Amniotic stem cell (primary cell): ENCODE measurements at places on chromosomes 16 and 17.
A peak's percentile ranks its signal among the peaks of the same experiment; 100 is the strongest.

DNA sequence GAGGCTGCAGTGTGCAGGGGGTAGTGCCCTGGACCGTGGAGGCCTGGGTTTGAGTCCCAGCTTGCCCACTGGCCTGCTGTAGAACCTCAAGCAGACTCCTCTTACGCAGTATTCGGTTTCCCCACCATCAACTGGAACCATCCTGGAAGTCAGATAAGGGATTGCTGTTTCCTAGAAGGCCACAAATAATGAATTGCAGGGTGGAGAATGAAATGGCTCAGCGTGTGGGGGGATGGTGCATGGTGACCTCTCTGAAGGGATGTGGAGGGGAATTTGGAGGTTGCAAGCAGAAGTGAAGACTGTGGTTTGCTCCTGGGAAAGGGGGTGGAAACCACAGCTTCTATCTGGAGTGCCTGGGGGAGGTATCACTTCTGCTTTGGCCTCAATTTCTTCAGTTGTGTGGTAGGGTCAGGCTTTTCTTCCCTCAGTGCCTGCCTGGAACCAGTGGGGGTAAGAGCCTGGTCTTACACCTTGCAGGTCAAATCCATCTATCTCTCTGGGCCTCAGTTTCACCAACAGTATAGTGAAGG, 1.7 kb downstream of the ADGRG5 start:
- no peak for DNase-seq

- no peak for DNase-seq
These were observed 2.6 kb downstream of the GPR179 start for GRCh38 chr17:38341035-38341721.

GRCh38 chr16:15946257-15947044, 3.0 kb upstream of the ABCC1 start:
- no peak for DNase-seq

DNA sequence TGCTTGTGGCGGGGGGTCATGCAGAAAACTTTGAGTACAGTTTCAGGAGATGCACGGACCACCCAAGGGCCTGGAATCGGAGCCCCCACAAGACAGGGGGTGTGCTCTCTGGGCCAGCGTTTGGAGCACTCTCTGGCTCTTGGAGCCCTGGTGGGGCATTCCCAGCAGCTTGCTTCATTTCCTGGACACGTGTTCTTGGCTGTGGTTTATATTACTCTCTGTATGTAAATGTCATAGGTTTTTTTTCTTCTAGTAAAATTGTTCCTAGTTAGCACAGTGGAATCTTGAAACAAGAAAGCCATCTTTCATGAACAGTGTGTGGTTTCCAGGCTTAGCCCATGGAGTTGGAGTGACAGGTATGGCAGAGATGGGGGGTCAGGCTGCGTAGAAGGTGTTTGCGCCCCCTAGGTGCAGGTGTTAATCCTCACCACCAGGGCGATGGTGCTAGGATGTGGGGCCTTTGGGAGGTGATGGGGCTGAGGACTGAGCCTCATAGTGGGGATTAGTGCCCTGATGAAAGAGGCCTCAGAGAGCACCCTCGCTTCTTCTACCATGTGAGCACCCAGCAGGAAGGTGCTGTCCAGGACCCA, 79.8 kb downstream of the JPH3 start:
- DNase-seq, result peak; percentile 45

GRCh38 chr17:79042421-79043190, 18.6 kb downstream of the C1QTNF1 start:
- no peak for DNase-seq

DNA sequence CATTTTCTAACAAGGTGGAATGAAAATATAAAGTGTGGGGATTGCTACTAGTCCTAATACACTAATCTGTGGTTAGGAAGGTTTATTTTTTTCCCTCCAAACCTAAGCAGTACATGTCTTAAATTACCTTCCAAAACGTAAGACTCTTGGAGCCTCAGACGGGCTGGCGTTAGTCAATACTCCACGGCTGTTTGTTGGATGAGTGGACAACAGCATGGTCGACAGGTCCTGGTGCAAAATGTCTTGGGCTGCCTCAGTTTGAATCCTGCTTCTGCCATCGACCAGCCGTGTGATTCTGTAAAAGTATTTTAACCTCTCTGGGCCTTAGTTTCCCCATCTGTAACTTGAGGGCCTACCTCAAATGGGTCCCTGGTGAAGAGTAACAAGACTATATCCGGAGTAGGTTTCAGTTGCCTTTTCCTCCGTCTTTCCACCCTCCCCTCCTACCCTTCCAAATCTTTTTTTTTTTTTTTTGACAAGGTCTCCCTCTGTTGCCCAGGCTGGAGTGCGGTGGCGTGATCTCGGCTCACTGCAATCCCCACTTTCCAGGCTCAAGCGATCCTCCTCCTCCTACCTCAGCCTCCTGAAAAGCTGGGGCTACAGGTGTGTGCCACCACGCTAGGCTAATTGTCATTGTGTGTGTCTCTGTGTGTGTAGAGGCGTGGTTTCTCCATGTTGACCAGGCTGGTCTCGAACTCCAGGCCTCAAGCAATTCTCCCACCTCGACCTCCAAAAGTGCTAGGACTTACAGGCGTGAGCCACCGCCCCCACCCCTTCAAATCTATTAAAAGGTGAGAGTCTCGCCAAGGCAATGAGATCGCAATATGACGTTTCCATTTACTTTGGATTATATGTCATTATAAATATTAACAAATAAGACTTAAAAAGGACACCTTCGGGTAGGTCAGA, 5.8 kb downstream of the SCGB1C2 start:
- DNase-seq, result no peak

GRCh38 chr16:31000671-31001382, 9.6 kb downstream of the STX1B start:
- DNase-seq, result no peak

DNA sequence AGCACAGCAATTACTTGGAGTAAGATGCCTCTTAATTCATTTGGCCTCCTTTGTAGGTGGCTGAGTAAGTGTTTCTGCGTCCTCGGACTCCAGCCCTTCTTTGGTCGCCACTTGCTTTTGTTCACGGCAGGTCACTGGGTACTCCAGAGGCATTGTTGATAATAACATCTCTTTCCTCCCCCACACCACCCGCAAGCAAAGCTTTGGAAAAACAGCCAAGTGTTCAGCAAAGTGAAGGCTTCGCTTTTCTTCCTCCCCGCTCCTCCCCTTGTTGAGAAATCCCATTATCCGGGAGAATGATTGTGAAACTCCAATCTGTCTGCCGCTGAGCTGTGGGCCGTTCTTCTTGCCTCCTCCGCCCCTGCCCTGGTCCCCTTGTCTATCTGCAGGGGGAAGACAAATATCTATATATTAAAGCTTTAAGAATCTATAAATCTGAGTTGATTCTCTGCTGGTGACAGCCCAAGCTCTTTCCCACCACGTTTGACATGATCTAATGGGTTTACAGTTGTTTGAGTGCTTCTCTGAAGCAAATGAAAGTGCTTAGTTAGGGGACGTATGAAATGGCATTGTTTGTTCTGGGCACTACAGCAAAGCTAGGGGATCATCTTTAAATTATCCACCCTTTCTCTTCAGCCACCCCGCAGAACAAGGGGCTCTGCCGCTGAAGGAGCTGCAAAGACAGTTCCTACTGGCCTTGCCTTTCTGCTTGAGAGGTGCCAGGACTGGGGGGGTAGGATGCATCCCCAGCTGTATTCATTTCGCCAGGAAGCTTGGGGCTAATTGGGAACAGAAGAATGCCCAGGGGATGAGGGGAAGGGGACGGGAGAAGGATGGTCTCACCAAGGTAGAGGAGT, 167.1 kb downstream of the CCDC182 start:
- no peak for DNase-seq

DNA sequence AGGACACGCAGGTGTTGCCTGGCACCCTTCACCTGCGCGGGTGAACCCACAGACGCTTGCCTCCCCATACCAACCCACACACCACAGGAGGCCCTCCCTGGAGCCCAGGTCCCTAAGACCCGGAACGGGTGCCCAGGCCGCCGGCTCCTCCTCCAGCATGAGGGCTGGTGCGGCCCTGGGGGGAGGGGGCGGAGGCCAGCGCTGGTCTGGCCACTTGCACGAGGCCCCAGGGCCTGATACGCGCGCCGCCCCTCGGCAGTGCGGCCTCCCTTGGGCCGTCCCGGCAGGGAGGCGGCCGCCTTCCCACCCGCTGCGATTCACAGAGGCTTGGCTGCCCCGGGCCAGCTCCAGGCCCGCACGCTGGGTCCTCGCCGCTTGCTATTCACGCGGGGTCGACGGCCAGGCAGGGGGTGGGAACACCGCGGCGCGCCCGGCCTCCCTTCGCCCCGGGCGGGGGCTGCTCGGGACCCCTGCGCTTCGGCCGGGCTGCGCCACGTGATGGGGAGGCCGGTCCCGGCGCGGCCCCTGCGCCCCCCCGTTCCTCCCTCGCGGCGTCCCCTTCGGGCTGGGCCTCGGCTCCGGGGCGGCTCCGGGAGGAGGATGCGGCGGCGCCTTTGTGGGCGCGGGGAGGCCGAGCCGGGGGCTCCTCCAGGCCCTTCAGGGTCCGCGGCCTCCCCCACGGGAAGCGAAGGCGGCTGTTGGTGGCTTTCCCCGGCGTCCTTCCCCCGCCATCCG, 685 bp downstream of the FASN start:
- no peak for DNase-seq

- no peak for DNase-seq
These were observed 5.4 kb downstream of the CD300LB start for GRCh38 chr17:74525781-74526288.

DNA sequence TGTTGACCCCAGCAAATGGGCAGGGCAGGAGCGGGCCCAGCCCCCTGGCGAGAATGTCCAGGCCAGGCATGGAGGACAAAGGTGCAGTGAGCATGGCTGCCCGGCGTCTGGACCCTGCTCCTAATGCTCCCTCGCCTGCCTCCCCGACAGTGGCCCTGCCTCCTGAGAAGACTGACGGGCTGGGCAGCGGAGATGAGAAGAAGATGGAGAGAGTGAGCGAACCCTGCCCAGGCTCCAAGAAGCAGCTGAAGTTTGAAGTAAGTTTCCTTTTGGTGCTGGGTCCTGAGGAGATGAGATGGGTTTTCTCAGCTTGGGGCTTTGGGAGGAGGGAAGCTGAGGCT, 59.7 kb downstream of the SNX20 start:
- no peak for DNase-seq

DNA sequence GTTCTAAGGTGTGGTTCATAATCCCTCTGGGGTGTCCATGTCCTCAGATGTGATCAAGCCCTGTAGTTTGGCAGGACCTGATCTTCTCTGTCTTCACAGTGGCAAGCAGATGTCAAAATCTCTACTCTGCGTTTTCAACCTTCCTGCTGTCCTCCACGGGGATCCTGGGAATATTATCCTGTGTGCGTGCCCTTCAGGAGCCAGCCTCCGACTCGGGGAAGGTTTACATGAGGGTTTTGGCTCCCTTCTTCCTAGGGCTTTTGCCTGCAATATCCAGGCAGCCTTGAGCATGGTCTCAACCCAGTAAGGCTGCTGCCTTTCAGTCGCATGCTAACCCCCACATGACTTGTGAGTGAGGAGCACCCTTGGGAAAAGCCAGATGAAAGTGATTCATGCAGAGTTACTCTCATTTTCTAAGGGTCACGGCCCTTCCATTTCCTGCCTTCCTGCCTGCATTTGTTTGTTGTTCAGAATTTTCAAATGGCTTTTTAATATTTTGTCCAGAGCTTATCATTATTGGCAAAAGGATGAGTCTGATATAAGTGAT, 202.2 kb upstream of the CHMP6 start:
- DNase-seq, result peak; percentile 68

GRCh38 chr16:4679156-4679849, 14.1 kb upstream of the NUDT16L1 start:
- DNase-seq, result no peak

GRCh38 chr16:726438-727290, at the start of the genes CCDC78 and HAGHL:
TSS of gene CCDC78 (minus strand) at chr16:726443. CDS start at chr16:726367, 76 bp downstream.
TSS of gene HAGHL (plus strand) at chr16:727106. CDS start at chr16:727510, 404 bp downstream.
- DNase-seq, result no peak

GRCh38 chr16:21625026-21625425, 25.6 kb downstream of the METTL9 start:
- DNase-seq, result no peak

GRCh38 chr16:81385031-81385756, 59.4 kb upstream of the CMIP start:
- no peak for DNase-seq

GRCh38 chr16:47424846-47425245, 36.0 kb downstream of the ITFG1 start:
- DNase-seq, result no peak

GRCh38 chr16:85680352-85680944, 8.3 kb downstream of the GINS2 start:
- DNase-seq, result no peak

GRCh38 chr16:86846136-86846535, 267.8 kb downstream of the FOXL1 start:
- DNase-seq, result no peak

DNA sequence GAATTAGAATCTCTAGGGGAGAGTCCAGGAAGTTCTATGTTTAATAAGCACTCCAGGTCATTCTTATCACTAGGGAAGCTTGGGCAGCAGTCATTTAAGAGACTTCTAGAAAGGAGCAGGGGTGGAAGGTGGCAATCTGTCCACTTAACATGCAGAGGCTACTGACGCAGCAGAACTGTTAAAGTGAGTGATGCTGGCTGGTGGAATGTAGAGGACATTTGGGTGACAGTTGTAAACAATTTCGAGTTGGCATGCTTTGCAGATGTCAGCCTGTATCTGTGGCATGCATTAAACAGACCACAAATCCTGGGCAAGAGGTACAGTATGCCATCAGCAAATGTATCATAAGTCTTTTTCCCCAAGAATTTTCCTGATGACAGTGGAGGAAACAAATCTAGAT, 40.5 kb upstream of the HS3ST3A1 start:
- no peak for DNase-seq

- DNase-seq, result peak; percentile 32
These were observed 24.2 kb downstream of the KLHL36 start for GRCh38 chr16:84672276-84673202.
